ENCODE measurements at places on chromosomes 2 and 18. TPM values are rescaled to one million over a fixed set of nuclear protein-coding genes. Genes with fewer than 3 reads are reported as not detected.

The GDF7 gene
- 7.6 TPM for total RNA-seq

The CCDC148 gene
- total RNA-seq: 2.9 TPM

The FAM124B gene
- total RNA-seq: 6.3 TPM

The RTP5 gene
- total RNA-seq: not detected

The RAD51AP2 gene
- total RNA-seq: not detected

The CPO gene
- 0.89 TPM for total RNA-seq

The VPS54 gene
- total RNA-seq: 27.9 TPM

DNA sequence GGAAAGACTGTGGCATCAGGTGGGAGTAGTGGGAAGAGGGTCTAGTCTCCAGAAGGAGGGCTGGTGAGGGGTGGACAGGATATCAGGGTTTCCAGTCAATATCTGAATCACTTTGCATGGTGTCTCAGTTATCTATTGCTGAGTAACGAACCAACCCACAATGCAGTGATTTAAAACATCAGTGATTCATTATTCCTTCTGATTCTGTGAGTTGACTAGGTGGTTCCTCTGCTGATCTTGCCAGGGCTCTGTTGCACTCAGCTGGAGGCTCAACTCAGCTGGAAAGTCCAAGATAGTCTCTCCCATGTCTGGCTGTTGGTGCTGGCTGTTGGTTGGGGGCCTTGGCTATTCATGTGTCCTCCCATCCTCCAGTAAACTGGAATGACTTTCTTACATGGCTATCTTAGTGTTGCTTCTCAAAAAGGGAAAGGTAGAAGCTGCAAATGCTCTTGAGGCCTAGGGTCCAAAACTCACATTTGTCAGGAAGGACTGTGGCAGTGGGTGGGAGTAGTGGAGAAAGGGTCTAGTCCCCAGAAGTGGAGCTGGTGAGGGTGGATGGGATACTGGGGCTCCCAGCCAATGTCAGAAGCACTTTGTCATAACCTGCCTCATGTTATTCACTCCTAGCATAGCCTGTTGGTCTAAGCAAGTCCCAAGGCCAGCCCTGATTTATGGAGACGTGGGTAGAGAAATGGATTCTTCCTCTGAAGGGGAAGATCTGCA, 13.9 kb downstream of the IL1F10 start:
- DNase-seq: no peak

DNA sequence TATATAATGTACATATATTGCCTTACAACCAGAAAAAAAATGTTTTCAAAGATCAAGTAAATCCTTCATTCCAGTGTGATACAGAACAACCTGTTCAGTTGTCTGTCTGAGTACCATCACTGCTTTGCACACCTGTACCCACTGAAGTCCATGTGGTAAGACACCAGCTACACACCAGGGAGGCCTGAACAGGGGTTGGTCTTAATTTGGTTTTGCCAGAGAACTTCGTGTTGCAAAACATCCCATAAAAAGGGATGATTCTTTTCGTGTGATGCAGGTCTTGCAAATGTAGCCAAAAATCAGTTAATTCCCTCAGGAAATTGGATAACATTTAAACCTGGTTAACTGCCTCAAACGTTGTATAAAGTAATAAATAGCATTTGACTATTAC, 73.7 kb upstream of the SLC1A4 start:
- DNase-seq: no peak

GRCh38 chr2:213678437-213679218, 394.4 kb downstream of the SPAG16 start:
- DNase-seq: no peak

DNA sequence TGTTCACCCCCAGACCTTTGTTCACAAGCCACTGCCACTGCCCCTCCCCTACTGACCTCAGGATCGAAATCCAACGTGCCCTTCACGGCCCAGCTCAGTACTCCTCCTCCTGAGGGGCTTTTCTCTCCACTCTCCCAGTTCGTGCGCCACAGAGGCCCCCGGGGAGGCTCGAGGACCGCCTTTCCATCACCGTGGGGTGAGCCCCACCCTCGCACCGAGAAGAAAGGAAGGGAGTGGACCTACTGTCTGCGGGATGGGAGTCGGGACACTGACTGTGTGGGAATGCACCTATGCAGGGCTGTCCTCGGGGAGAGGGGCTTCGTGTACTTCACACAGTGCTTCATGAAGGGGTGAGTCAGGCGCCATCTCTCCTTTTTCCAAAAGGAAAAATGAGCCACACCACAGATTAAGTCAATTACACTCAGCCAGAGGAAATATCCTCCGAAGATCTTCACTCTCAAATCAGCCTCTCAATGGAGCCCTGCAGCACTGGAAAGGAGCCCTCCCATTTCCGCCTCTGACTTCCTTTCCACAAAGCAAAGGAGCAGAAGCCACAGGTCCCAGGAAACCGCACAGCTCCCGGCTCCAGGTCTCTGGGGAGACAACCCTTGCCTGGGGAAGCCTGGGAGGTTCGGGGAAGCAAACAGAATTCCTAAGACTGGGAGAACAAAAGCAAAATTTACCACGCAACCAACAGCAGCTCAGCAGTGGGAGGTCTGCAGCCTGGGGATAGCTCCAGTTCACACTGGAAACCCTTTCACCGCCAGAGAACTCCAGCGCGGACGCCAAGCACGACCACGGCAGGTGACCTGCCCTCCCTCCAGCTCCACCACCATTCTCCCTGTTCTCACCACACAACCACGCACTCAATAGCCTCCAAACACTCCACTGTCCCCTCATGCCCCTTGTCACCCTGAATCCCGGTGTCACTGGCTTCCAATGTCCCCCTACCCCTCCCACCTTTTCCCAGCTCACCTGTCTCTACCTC, 21.6 kb downstream of the ADCY3 start:
- peak; percentile 54 for DNase-seq

DNA sequence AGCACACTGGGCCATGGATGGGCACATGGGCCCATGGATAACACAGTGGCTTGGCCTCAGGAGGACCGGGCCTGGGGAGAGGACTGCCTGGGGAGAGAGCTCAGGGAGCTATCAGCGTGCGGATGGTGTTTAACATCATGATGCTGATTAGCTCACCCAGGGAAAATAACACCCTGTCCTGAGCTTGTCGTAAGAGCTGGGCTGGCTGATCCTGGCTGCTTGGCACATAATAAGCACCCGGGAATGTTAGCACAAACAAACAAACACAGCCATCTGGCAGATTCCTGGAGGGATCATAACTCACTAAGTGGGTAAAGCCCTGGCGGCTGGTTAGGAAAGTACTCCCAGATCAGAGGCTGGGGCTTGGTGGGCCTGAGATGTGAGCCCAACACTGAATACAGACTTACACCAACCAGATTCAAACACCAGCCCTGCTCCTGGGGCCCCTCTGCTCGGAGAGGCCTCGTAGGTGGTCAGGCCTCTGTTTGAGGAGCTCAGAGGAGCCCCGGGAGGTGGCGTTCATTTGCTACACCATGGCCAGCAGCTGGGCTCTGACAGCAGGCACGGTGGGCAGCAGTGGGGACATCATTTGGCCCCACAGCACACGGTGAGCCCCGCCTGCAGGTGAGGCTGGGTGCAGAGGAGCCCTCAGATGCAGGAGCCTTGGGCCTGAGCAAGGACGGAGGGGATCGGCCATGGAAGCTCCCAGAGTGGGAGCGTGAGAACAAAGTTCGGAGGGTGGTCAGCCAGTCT, 193.4 kb upstream of the HDAC4 start:
- peak; percentile 43 for DNase-seq

- no peak for DNase-seq
These were observed 124.7 kb downstream of the PDE1A start for GRCh38 chr2:182302174-182302573.

- DNase-seq: no peak
These were observed 940.3 kb upstream of the CRIM1 start for GRCh38 chr2:35415282-35415681.

- no peak for DNase-seq
These were observed at the start of gene CRYBA2 for GRCh38 chr2:218993345-218994315. Gene CRYBA2, minus strand, starts transcription at chr2:218993422. Its CDS starts 246 bp downstream, at chr2:218993176.

DNA sequence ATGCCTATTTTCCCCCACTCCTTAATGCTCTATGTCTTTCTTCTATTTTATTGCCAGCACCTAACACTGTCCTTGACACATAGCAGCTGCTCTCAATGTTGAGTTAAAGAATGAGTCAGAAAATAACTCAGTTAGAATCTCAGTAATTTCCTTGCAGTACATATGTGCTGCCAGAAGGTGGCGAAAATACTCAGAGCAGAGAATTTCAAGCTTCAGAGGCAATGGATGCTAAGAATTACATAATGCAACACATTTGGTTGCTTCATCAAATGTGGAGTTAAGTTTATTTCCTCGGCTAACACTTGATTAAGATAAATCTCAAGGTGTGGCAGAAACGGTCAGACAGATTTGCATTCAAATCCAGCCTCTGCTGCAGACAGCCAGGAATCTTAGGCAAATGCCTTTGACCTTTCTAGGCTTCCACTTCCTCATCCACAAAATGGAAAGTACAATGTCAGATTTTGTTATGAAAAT, 105.6 kb downstream of the VSNL1 start:
- no peak for DNase-seq

DNA sequence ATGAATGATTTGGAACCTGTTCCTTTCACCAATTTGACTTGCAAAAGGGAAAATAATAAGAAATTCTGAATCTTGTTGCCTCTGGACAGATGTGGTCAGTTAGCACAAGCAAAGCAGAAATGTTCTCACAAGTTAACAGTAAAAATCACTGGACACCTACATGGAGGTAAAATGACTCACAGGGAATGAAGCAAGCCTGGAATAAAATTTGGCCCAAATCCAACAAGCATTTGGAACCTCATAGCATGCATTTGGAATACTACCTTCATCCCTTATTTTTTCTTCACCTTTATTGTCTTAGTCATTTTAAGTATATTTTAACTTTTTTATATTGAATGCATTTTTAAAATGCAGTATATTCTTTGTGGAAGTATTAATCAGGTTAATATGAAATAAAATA, 602.9 kb downstream of the ARHGAP15 start:
- no peak for DNase-seq

DNA sequence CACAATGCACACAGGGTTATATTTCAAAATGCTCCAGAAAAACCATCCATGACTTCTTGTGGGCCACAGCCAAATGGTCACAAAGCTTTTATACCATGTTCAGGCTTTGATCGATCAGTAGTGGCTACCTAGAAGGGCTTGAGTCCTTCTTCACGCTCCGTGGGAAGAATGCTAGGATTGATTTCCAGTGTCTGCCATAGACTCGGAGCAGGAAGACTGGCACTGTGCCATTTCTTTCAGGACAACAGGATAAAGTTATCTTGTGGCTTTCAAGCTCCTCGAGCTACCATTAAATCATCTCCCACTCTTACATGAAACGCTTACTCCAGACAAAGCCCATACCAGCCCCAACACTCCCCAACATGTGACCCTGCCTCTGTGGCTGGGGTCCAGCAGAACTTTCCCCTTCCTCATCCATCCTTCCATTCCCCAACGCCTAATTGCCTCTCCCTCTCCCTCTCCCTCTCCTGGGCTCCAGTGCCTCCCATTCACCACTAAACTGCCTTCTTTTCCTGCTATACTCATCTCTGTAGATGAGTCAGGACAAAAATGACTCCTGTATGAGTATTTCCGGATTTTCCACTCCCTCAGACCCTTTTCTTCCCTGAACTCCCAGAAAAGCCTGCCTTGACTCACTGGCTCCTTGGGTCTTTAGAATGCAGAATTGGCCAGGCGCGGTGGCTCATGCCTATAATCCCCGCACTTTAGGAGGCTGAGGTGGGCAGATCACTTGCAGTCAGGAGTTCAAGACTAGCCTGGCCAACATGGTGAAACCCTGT, 40.9 kb downstream of the ADD2 start:
- no peak for DNase-seq

DNA sequence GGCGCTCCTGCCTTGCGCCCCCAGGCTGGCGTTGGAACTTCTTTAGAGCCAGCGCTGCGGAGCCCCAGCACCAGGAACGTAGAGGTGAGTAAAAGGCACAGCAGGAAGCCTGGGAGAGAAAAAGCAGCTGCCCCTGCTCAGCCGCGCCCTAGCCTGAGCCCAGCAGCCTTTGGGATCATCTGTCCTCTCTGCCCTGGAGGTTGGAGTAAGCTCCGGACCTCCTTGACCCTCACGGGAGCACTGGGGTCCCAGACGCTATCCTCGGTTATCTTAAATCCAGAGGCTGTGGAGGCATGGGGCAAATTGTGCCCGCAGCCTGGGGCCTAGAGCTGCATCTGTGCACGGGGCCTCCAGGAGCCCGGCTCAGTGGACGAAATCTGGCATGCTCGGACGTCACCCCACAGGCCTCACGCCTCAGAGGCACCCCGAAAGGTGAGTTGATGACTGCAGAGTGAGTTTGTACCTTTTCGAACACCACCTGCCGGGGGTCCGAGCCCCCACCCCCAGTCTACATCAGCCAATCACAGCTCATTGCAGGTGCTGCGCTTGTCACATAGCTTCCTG, 1.6 kb upstream of the SLC66A2 start:
- peak; percentile 54 for DNase-seq

DNA sequence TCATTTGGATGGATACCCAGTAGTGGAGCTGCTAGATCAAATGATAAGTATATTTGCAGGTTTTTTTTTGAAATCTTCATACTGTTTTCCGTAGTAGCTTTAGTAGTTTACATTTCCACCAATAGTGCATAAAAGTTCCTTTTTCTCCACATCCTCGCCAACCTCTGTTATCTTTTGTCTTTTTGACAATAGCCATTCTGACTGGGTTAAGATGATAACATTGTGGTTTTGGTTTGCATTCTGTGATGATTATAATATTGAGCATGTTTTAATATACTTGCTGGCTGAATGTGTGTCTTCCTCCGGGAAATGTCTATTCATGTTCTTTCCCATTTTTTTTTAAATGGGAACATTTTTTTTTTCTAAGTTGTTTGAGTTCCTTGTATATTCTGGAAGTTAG, 260.0 kb downstream of the GULP1 start:
- DNase-seq: no peak

DNA sequence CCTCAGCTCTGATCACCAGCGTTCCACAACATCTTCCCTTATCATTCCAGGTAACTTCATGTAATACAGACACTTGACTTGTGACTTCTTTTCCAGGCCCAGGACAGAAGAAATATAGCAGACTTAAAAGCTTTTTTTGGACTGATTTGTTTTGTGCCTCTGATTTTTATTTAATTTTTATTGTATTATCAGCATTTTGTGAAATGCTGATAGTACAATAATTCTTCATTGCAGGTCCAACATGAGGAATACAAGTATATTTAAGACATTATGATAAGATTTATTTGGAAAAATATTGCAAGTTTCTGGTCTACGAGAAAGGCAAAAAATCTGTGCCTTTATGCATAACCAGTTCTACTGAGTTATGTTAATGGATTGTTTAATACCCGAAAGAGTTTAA, 94.5 kb upstream of the THUMPD2 start:
- no peak for DNase-seq

GRCh38 chr2:143357966-143358365, 228.7 kb downstream of the ARHGAP15 start:
- DNase-seq: no peak
